ENCODE measurements at places on chromosomes 4 and X.
A peak's percentile ranks its signal among the peaks of the same experiment; 100 is the strongest.

GRCh38 chr4:110735686-110736085 lies 112.8 kb upstream of the PITX2 start:
- DNase-seq, result no peak

DNA sequence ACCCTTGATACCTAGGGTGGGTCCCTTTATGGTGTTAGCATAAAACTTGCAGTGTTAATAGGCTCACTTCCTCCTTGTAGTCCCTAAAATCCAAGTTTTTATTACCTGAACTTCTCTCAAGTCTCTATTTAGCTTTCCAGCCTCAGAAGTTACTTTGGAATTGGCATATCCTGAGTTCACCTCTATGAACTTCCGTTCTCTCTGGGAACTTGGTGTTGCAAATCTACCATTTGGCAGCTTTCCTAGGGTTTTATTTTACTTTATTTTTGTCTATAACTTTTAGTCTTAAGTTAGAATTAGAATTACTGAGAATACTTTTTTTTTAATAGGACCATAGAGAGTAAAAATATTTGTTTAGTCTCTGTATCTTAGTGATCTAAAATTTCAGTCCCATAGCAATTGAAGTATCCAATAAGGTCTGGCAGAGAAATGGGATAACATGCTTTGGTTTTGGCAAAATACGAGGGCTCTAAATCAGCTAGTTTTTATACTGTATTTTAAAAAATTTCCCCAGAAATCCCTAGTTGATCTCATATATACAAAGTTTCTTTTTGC lies 30.3 kb upstream of the NAF1 start:
- DNase-seq, result no peak

GRCh38 chr4:59058543-59058942 lies 1948.4 kb upstream of the IGFBP7 start:
- no peak for DNase-seq

- no peak for DNase-seq
Measured at GRCh38 chr4:185587427-185588161, 52.3 kb upstream of the PDLIM3 start.

GRCh38 chr4:158410272-158410671 lies 111.4 kb upstream of the RXFP1 start:
- no peak for DNase-seq

DNA sequence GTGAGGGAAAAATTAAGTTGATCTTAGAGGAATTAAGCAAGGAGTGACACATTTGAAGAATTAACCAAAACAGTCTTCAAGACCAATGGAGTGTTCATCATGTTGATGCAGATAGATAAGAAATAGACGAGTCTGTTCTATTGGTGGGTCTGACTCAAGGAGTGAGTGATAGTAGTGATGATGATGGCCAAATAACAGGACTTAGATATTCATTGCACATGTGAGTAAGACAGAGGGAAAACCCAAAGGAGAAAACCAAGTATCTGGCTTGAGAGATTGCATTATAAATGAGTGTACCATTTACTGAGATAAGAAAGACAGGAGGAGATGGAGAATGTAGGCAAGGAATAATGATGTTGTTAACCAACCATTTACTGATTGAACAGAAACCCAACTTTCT lies 321.3 kb downstream of the ADGRL3 start:
- DNase-seq, result no peak

DNA sequence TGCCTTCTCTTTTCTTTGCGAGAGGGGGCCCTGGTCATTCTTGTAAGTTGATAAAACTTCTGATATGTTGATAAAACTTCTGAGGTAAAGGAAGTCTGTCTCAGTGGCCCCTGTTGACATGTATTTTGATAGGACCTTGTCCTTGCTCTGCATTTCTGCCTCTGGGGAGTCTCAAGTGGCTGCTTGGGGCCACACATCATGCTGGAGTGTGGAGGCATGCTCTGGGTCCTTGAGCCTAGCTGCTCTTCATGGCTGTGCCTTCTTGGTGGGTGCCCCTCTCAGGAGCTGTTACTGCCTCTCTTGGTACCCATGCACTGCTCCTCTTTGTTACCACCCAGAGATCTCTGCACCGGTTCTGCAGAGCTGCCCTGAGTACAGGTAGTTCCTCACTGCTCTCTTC lies 14.2 kb downstream of the NSD2 start:
- DNase-seq, result no peak

DNA sequence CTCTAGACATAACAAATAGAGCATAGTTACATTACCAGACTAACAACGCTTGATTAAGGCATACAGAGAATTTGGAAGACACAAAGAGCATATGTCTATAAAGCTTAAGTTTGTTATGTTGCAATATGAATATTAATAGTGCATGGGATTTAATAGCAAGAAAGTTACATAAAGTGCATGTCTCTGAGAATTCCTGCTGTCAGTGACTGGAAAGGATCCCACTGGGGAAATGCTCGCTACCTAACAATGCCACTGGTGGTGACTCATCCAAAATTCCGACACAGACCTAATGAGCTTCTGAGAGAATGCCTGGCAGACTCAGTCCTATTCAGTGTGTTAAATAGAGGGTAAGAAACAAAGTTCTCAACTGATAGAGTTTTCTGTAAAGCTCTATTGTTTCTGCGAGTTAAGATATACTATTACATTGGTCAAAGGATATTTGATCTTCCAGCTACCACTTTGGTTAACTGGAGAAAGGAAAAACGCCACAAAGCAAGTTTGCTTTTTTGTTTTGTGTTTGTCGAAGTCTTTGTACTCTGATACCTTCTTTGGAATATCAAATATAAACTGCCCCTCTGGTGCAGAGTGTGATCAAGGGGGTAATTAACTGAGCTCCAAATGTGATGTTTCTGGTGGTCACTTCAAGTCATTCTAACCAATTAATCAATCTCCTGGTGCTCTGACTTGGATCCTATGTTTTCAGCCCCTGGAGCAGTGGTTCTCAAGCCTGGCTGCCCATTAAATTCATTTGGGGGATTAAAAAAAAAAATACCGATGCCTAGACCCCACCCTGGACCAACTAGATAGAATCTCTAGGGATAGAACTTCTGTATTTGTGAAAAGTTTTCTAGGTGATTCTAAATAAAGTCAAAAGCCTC lies 107.9 kb downstream of the PALLD start:
- DNase-seq, result peak; percentile 22

DNA sequence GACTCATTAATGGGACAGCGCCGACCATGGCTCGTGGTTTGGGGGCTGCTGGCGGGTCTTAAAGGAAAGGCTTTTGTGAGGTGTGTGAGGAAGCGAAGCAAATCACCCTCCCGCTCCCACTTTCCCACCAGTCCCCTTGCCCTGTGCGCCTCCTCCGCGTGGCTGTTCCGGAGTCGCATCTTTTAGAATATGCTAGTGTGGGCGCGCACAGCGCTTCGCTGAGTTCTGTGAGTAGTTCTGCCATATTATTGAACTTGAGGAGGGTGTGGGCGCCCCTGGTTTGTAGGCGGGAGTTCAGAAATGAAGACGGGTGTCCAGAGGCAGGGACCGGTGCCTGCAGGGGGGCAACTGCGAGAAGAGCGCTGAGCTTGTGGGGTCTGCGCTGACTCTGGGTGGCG lies 49.1 kb downstream of the ZNF141 start:
- DNase-seq, result no peak

- DNase-seq, result no peak
Measured at GRCh38 chr4:3396600-3396999, 45.2 kb upstream of the HGFAC start.

DNA sequence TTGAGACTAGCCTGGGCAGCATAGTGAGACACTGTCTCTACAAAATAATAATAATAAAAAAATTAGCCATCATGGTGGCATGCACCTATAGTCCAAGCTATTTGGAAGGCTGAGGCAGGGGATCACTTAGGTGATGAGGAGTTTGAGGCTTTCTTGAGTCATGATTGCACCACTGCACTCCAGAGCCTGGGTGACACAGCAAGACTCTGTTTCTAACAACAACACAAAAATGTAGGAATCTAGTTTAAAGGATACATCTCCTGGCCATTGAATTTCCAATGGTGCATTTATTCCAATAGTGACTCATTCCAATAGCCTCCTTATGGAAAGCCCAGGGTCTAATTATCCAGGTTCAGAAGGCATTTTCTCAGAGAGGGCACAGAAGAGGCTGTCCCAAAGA lies 21.9 kb upstream of the HERC6 start:
- DNase-seq, result no peak

DNA sequence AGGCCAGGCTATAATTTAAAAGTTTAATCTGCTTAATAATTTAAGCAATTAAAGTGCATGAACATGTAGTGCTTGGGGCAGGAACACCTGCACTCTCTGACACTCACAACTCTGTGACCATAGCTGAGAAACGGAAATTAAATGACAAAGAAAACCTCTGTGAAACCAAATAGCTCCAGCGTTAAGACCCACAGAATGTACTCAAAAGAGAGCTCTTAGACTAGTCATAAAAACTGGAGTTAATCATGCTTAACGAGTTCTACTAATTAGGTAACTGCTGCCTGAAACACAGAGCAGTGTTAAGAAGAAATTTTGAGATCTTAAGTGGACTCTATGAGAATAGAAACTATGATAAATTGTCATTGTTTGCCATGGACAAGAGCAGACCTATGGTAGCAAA lies 174.4 kb upstream of the SPIN4 start:
- no peak for DNase-seq

- DNase-seq, result peak; percentile 57
Measured at GRCh38 chrX:142238536-142238935, 33.4 kb upstream of the MAGEC2 start.

DNA sequence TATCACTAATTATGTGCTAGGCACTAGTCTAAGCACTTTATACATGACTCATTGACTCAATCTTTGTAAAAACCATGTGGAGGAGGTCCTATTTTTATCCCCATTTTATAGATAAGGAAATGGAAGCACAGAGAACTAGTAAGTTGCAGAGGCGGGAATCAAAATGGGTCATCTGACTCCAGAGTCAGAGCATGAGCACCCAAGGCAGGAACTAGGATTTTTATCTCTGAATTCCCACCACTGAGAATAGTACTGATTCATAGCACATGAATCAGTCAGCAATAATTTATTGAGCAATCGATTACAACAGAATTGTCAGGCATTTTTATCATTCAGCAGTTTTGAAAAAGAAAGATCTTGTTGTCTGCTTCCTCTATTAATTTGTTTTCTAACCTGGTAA lies 19.3 kb downstream of the SCARB2 start:
- no peak for DNase-seq

GRCh38 chrX:47360423-47361179 lies 9.8 kb upstream of the ZNF157 start:
- DNase-seq, result no peak

DNA sequence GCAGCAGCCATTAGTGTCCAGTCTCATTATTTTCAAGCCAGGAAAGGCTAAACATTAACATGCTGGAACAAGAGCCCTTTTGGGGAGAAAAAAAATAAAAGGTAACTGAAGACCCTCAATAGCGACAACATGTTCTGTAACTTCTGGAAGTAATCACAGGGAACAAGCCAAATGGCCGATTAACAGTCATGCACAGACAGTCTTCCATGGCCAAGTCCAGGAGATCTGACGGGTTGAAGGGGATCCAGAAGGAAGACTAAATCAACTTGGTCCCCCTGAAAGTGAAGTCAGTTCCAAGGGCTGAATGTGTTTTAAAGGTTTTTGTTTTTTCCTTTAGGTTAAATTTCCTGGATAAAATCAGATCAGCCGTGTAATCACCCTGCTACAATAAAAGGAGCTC lies 52.5 kb downstream of the LNX1 start:
- DNase-seq, result no peak

DNA sequence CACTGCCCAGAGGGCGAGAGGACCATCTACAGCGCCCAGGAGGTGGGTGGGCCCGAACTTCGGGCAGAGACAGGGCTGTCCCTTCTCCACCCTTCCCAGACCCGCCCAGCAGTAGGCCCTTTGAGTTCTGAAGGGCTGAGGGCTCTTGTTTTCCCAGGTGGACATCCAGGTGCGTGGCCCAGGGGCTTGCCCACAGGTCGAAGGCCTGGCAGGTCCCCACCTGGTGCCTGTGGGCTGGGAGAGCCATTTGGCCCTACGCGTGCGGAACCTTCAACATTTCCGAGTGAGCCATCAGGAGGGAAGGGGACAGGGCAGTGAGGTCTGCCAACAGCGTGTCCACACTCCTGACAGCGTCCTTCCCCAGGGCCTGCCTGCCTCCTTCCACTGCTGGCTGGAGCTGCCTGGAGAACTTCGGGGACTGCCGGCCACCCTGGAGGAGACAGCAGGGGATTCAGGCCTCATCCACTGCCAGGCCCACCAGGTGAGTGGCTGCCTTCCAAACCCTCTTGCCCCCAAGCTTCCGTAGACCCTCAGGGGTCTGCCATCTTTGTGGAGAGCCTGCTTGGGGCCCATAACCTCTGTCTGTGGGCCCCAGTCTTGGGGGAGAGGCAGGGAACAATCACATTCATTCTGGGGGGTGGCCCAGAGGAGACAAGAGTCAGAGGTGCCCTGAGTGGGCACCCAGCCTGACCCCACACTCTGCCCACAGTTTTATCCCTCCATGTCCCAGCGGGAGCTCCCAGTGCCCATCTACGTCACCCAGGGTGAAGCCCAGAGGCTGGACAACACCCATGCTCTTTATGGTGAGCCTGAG lies 6.8 kb downstream of the PLXNB3 start:
- DNase-seq, result no peak

- peak; percentile 7 for DNase-seq
Measured at GRCh38 chr4:14596028-14596427, 406.3 kb upstream of the CPEB2 start.

DNA sequence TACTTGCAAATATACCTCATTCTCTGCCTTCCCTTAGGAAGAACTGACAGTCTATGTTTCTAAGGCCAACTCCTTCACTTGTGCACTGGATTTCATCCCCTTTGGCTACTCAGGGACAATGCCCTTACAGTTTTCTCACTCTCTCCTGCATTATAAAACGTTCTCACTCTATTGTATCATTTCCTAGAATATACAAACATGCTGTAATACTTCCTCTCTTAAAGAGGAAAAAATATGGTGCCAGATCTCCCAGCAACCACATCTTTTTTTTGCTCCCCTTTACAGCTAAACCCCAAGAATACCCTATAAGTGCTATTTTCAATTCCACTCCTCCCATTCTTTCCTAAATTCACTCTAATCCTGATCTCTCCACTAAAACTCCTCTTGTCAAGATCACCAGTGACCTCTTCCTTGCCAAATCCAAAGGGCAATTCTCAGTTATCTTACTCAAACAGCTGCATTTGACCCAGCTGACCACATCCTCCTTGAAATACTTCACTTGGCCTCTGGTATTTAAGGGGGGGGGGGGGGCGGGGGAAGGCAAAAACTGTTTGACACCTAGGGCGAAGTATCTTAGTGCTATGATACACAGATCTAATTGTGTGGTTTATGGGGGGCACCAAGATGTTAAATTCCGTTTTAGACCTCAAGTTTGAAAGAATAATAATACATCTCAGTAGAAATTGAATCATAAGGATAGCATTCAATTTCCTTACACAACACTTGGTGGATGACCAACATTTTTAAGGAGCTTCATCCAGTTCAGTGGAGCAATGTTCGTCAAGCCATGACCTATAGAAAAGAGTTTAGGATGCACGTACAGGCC lies 1.6 kb downstream of the RCHY1 start:
- DNase-seq, result peak; percentile 35

DNA sequence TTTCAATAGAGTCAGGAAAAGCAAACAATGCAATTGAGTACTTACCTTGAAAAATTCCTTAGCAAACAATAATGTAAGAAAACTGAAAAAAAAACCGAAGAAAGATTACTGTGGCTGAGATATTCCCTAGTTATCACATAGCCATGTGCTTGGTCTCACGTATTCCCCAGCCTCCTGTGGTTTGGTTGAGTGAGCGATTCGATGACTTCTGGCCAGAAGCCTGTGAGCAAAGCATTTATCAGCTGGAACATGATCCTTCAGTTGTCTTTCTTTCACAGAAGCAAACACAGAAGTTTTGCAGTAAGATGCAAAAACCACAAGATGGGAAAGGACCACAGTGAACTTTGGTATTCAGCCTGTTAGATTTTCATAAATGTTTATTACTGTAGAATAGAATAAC lies 1754.3 kb upstream of the AGA start:
- no peak for DNase-seq

- no peak for DNase-seq
Measured at GRCh38 chr4:24763631-24764297, 31.6 kb upstream of the SOD3 start.
